Stimulated activated CD8-positive, alpha-beta memory T cell treated with anti-CD3 and anti-CD28 coated beads, Interleukin-12 subunit alpha, Interleukin-12 subunit beta, amount 100 ng/mL, for 1 hour (primary cell): ENCODE measurements at places on chromosomes 16 and 17.

DNA sequence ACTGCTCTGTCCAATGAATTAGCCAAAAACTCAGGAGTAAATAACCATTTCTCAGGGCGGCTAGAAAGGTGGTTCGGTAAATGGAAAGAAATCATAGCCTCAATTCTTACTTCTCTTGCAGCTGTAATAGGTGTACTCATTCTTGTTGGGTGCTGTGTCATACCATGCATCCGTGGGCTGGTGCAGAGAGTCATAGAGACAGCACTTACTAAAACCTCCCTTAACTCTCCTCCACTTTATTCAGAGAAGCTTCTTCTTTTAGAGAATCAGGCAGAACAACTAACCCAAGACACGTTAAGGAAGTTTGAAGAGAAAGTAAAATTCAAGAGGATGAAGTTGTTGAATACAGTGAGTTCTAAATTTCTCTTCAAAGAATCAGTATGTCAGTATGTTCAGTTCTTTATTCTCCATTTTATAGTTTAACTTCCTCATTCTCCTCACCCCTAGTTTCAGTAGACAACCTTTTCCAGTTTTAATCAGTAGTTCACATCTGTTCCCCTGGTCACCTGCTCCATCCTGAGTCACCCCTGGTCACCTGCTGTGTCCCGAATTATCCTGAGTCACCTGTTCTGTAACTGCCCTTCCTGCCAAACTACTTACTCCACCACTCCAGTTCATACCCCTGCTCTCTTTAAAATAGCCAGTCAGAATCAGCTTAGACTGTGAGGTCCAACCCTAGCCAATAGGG lies 85.9 kb downstream of the EMP2 start:
- no peak for DNase-seq

GRCh38 chr16:66948134-66948836 lies 12.8 kb upstream of the CES3 start:
- DNase-seq = no peak

- no peak for DNase-seq
Observed at GRCh38 chr17:62130739-62131138, 65.7 kb upstream of the MED13 start.

GRCh38 chr17:38533241-38533640 lies 72.5 kb downstream of the SRCIN1 start:
- DNase-seq = no peak

GRCh38 chr16:67244387-67245185 lies 2.7 kb downstream of the FHOD1 start:
- peak; percentile 69 for DNase-seq

GRCh38 chr16:89334050-89334449 lies 116.5 kb downstream of the ZNF778 start:
- DNase-seq = no peak

DNA sequence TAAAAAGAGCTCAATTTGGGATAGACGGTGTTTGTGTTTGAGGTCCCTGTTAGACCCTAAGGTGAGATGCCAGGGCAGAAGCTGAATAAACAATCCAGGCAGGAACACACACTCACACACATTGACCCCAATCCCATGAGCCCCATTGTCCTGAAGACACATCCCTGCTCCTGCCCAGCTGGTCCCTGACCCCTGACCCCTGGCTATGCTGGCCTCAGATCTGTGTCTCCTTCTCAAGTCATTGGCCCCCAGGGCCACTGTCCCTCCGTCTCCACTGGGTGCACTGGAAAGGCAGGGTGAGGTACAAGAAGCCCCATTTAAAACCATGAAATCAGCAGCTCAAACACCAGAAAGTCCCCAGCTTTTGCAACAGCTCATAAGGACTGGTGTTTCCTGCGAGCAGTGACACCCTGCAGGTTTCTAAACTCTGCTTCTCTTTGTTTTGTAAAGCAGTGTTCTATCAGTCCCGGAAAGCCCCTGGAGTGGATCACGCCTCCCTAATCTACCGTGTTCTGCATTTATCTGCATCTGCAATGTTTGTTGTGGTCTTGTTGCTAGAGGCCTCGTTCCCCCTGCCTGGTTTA lies 18.0 kb upstream of the ASGR2 start:
- peak; percentile 18 for DNase-seq

DNA sequence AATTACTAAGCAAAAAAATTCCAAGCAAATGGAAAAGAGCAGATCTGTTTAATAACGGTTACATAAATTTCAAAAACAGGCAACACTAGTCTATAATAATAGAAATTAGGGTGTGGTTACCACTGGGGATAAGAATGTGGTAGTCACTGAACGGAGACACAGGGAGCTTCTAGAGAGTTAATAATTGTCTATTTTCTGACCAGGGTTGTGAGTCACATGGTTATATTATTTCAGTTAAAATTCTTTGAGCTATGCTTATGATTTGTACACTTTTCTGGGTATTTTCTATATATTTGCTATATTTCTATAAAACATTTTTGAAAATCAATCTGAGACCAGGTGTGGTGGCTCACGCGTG lies 433.9 kb upstream of the MAF start:
- no peak for DNase-seq

DNA sequence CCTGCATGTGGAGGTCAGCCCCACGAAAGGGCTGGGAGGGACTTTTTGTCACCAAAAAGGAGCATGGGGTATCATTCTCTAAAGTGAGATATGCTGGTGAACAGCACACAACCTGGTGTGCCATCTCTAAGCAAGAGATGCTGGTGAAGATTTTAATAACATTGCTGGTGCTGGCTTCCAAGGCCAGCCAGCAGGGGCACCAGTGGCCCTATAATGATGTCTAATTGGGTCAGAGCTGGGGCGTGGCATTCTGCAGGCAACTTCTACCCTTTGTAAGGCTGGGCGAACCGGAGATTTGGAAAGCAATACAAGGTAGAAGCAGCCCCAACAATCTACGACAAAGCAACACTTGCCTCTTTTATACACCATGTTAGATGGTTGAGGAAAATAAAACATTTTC lies 16.8 kb downstream of the SDR42E1 start:
- DNase-seq = no peak

DNA sequence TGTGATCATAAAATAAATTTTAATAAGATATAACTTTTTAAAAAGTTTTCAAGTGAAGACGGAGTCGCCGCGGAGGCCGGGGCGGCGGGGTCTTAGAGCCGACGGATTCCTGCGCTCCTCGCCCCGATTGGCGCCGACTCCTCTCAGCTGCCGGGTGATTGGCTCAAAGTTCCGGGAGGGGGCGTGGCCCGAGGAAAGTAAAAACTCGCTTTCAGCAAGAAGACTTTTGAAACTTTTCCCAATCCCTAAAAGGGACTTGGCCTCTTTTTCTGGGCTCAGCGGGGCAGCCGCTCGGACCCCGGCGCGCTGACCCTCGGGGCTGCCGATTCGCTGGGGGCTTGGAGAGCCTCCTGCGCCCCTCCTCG lies at the start of gene FOXC2:
Gene FOXC2, plus strand, starts transcription at position 229 of the 365 bp plus-strand sequence. CDS start 507 bp downstream, outside the sequence.
- DNase-seq = no peak
